ENCODE measurements at places on chromosomes 13 and 19. TPM values are rescaled to one million over a fixed set of nuclear protein-coding genes. Genes with fewer than 3 reads are reported as not detected.

DNA sequence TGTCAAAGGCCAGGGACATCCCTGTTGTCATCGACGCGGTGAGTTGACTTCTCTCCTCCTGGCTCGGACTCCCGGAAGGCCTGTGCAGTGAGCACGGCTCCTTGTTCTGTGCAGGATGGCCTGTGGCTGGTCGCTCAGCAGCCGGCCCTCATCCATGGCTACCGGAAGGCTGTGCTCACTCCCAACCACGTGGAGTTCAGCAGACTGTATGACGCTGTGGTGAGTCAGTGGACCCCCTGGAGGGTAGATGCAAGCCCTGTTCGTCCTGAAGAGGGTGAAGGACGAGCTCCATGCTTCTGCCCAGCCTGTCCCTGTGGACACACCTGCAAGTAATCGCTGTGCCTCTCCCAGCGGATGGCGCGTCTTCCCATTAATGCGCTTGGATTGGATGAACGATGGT, 19.2 kb downstream of the NAXD start:
- no peak for DNase-seq

The OLFM2 gene
- 6.2 TPM for total RNA-seq

GRCh38 chr13:59686798-59687394, 476.8 kb downstream of the DIAPH3 start:
- DNase-seq = no peak

- DNase-seq = peak; percentile 20
These were observed 229 bp downstream of the BORCS8 start for GRCh38 chr19:19191768-19192077.

DNA sequence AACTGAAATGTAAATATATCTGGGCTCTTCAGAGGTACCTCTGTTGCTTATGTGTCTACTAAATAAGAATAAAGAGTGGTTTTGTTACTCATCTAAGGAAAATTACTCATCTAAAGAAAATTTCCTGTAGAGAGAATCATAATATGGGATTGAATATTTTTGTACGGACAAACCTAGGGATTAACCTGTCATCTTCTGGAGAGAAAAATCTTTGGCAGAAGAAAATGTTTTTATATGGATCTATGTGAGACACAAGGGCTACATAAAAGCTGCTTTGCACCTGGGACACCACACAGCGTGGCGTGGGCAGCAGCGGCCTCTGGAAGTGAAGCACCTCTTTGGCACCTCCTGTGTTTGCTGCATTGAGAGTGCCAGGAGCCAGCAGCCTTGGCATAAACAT, 242.9 kb upstream of the DACH1 start:
- no peak for DNase-seq

The AKT2 gene
- 149 TPM for total RNA-seq

DNA sequence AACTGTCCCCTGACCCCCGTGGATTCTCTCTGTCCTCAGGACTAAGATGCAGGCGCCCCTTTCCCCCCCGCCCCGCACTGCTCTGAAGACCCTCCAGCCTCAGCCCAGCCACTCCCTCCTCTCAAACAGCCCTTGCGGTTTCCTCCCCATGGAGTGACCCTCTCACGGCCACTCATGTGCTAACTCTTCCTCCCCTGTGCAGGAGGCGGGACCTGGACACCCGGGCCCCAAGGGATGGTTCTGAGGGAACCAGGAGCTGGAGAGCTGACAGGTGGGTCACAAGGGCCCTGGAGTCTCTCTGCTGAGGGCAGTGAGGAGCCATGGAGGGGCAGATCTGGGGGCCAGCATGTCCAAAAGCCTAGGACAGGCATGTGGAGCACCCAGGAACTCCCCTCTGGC, 1.9 kb downstream of the ISOC2 start:
- no peak for DNase-seq

The BST2 gene
- 2.7 TPM for total RNA-seq

DNA sequence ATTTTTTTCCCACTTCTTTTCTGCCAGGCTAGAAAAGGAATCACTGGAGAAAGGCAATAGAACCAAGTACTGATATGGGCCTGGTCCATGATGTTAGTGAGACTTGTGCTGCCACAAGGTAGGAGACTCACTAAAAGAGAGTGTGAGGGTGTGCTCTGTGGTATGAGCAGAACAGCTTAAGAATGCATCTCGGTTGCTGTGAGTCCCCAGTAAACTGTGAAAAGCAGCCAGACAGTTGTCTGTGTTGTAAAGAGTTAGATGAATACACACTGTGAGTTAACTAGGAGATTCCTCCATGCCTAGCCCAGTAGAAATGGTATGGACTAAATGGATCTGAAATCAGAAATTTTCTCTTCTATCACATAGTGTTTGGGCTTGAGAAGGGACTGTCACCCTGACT, 1177.3 kb upstream of the MIR17HG start:
- DNase-seq = no peak

GRCh38 chr19:3783660-3784584, 2.3 kb downstream of the MATK start:
- no peak for DNase-seq

The KCNN4 gene
- 92.4 TPM for total RNA-seq

The FIZ1 gene
- 25.4 TPM for total RNA-seq

The COX7A1 gene
- total RNA-seq = not detected

GRCh38 chr13:53250977-53251376, 222.4 kb downstream of the OLFM4 start:
- no peak for DNase-seq

- DNase-seq = no peak
These were observed 58.5 kb upstream of the GPR12 start for GRCh38 chr13:26819046-26819445.

The APC2 gene
- 1.6 TPM for total RNA-seq

DNA sequence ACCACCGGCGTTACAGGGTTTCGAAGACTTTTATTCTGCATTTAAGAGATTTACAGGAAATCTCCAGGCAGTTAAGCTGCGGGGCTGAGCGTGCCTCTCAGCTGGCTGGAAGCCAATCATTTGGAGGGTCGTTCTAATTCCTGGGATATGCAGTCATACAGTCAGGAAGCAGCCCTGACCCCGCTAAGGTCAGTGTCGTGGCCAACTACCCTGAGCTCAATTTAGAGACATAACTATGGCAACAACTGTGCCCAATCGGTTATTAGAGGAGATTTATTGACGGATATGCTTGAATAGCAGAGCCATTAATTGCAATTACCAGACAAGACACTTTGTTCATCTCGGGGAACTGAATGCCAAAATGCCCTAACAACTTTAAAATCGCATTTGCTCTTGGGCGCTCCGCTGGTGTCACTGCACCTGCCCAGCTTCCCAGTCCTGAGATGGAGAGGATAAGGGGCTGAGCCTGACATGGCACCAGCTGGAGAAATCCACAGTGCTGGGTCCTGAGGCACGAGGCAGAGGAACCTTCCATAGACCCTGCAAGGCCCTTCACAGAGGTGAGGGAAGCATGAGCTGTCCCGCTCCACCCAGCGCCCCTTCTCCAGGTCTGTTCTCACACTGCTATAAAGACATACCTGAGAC, 15.1 kb upstream of the ZNF507 start:
- no peak for DNase-seq

DNA sequence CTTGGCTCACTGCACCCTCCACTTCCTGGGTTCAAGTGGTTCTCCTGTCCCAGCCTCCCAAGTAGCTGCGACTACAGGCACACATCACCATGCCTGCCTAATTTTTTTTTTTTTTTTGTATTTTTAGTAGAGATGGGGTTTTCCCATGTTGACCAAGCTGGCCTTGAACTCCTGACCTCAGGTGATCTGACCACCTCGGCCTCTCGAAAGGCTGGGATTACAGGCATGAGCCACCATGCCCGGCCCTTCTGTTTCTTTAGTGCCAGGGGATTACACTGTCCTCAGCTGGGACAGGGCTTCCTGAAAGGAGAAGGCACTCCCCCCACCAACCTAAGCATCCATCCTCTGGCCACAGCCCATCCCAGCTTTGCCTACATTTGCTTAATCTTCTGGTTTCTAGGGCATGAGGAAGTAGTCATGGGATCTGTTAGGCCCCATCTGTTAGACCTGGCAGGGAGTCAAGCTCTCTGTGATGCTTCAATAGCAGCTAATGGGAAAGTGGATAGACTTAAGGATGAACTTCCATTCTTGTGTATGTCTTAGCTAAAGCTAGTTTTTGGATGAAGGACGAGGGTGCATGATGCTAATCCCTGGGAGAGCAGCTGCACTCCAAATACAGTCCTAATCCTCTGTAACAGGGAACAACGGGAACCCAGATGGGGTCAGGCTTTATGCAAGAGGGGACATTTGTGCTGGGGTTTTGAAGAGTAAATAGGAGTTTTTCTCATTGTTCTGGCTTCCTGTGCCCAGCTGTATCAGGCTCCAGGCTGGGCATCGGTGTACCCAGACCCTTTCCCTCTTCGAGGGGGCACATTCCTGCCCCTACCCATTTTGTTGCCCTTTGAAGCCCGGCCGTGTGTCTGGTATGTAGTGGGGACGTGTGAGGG, 2.6 kb downstream of the VAV1 start:
- DNase-seq = no peak

DNA sequence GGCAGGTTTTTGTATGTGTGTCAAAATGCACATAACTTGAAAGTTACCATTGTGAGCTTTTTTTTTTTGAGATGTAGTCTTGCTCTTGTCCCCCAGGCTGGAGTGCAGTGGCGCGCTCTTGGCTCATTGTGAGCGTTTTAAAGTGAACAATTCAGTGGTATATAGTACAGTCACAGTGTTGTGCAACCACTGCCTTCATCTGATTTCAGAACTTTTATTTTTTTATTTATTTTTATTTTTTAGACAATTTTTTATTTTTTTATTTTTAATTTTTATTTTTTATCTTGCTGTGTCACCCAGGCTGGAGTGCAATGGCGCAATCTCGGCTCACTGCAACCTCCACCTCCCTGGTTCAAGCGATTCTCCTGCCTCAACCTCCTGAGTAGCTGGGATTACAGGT, 15.0 kb downstream of the SLC25A42 start:
- DNase-seq = no peak

GRCh38 chr19:47699360-47699917, 13.8 kb upstream of the EHD2 start:
- peak; percentile 53 for DNase-seq

The SPIB gene
- total RNA-seq = 0.83 TPM

GRCh38 chr19:30690935-30691818, 319.0 kb downstream of the ZNF536 start:
- DNase-seq = no peak

The ZNF285 gene
- total RNA-seq = 3.0 TPM

DNA sequence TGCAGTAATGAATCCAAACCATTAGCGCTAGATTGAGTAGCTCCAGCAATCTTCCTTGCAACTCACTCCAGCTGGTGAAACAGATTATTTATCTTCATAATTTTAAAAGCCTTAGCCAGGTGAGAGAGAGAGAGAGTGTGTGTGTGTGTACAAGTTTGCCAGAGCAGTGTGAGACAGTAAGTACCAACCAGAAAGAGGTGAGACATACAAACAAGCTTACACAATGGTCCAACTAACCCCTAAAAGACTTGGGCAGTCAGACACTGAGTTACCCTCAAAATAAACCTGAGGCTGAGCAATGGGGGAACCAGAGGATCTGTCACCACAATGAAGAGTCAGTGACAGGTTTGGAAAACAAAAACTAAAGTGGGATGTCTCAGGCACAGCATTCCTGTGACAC, 8.1 kb upstream of the THSD1 start:
- DNase-seq = no peak

DNA sequence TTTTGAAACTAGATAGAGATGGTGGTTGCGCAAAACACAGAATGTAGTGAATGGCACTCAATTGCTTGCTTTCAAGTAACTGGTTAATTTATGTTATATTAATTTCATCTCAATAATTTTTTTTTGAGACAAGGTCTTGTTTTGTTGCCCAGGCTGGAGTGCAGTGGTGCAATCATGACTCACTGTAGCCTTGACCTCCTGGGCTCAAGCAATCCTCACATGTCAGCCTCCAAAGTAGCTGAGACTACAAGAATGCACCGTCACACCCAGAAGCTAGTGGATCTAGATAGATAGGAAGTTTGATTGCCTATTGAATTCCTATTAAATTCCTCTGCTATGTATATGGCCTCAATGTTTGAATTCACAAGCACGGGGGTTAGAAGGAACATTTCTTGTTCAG, 26.4 kb upstream of the ADGRE2 start:
- DNase-seq = no peak

- no peak for DNase-seq
These were observed 127.2 kb downstream of the DNAJC15 start for GRCh38 chr13:43150369-43151207.

- peak; percentile 46 for DNase-seq
These were observed 1.1 kb upstream of the SMIM24 start for GRCh38 chr19:3481241-3482090.

GRCh38 chr13:106846571-106847448, 278.9 kb upstream of the ARGLU1 start:
- peak; percentile 51 for DNase-seq

The MBD3L3 gene
- not detected for total RNA-seq

The TMC4 gene
- total RNA-seq = 175 TPM

DNA sequence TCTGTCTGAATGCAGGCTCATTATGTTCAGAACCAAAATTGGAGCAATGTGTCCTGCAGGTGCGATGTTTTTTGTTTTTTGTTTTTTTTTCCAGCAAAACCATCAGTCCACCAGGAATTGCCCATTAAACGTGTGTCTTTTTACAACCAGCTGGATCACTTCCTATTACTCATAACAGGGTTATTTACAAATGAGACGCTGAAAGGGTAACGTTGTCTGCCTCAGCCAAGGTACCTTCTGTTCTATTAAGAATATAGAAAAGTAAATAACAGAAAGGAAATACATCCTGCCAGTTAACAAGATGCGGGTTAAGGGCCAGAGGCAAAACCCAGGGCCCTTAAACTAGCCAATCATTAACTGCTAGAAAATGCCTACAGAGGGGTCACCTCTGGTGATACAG, 590.4 kb downstream of the TBC1D4 start:
- no peak for DNase-seq

- peak; percentile 26 for DNase-seq
These were observed 48.8 kb upstream of the NPAS1 start for GRCh38 chr19:46970815-46971214.

DNA sequence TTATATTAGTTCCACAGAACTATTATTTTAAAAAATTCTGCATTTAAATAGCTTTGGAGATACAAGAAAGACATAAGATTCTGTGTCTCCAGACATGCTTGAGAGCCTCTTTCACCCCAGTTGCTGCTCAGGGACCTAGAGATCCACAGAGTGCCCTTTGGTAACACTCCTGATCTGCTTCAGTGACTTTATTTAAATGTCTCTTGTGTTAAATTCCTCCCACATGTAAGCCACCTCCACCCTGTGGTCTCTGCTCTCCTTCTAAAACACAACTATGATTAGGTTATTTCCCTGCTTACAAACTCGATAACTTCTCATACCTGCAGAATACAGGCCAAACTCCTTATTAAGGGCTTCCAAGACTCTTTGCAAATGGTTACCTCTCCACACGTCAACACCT, 141.0 kb downstream of the RFC3 start:
- DNase-seq = no peak

DNA sequence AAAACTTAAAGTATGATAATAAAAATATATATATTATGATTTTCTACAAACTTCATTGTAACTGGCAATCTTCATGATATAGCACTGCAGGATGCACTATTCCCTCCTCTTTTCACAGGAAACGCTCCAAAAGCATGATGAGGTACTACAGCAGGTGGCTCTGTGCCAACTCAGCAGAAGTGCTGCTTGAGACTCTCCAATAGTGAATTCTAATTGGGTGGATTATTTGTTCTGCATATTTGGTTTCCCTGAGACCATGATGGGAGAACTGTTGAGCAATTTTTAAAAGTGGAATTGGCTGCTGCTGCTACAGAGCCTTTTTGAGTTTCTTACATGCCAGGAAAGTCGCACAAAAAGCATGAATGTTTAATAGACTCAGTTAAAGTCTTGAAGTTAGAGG, 1782.4 kb upstream of the PCDH20 start:
- no peak for DNase-seq

The PNMA8A gene
- not detected for total RNA-seq

The GZMM gene
- total RNA-seq = 0.88 TPM

The TSKS gene
- not detected for total RNA-seq

All from PC-9 (cell line).